ENCODE measurements at places on chromosomes 11 and 22.

DNA sequence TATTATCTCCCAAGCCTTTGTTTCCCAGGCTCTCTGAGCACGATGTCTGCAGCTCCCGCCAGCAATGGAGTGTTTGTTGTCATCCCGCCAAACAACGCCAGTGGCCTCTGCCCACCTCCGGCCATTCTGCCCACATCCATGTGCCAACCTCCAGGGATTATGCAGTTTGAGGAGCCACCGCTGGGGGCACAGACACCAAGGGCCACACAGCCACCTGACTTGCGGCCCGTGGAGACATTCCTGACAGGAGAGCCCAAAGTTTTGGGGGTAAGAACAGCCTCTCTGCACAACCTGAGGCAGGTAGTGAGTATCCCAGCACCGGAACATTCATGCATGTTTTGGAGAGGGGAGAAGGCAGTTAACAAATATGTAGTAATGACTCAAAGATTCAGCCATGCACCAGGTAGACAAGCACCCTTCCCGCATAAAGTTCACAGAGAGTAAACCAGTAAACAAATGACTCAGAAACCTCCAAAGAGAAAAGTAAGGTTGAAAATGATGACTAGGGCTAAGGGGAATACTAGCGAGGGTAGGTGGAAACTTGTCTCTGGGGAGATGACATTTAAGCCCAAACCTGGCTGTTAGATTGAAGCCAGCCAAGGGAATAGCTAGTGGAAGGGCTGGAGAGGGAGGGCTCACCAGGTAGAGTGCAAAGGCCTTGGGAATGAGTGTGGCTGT lies 7.2 kb downstream of the MS4A15 start:
- DNase-seq: no peak

DNA sequence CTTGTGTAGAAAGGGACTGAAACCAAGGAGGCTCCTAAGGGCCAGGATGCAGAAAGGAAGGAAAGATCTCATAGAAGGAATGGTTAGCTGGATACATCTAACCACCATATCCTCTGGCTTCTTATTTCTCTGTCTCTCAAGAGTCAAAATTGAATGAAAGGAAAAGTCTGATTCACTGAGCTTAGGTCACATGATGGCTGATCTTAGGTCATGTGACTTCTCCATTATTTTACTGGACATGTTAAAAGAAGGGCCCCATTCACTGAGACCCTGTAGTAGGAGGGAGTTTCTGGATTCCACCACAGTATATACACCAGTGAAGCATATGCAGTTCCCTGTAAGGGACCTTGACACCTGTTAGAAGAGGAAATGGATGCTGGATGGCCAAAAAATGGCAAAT lies 516.6 kb downstream of the NELL1 start:
- DNase-seq: no peak

GRCh38 chr11:91932151-91932821 lies 292.3 kb upstream of the FAT3 start:
- no peak for DNase-seq

- DNase-seq: no peak
These were observed 7.9 kb downstream of the ABTB2 start for GRCh38 chr11:34349882-34350281.

DNA sequence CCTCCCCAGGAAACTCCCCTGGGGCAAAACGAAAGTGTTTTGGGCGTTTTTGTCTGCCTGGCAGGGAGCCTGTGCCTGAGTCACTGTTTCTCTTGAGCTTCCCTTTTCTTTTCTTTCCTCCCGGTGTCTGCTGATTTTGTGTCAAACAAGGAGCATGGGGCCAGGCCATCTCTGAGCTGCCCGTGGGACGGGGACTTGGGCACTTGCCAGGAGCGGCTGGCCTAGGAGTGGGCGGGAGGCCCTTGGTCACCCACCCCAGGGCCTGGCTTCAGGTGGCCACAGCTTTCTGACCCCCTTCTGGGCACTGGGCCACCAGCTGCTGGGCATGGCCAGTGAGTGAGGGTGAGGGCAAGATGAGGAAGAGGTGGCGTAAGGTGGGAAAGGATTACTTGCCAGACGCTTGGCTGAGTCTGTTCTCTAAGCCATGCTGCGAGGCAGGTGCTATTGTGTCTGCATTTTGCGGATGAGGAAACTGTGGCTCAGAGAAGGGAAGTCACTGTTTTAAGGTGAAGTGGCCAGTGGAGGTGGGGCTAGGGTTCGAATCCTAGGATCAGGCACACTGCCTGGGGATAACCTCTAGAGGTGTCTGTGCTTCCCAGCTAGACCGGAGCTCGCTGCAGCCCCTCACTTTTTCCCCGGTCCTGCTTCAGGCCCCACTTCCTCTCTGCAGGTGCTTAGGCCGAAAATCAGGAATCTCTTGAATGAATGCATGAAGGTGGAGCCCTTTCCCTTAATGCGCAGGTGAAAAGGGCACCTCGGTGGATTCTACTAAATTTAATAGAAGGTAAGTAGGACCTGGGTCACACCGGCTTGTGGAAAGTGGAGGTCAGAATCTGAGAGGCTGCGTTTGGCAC lies 7.8 kb upstream of the NFAM1 start:
- no peak for DNase-seq

DNA sequence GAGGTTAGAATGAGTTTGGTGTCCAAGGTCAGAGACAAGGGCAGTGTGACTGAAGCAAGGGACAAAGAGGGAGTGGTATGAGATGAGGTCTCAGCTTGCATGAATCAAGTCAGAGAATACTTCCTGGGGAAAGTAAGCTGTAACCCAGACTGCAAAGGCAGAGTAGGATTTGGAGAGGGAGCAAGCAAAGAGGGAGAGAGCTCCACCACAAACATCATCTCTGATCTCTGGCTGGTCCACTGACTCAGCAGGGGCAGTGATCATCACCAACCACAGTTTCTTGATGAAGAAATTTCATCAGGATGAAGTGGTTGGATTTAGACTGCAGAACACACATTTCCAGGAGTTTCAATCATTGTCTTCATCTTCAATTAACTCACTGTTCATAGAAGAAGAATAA lies 54.9 kb upstream of the HMGXB4 start:
- DNase-seq: no peak

GRCh38 chr22:43277987-43278601 lies 65.1 kb downstream of the SCUBE1 start:
- no peak for DNase-seq

DNA sequence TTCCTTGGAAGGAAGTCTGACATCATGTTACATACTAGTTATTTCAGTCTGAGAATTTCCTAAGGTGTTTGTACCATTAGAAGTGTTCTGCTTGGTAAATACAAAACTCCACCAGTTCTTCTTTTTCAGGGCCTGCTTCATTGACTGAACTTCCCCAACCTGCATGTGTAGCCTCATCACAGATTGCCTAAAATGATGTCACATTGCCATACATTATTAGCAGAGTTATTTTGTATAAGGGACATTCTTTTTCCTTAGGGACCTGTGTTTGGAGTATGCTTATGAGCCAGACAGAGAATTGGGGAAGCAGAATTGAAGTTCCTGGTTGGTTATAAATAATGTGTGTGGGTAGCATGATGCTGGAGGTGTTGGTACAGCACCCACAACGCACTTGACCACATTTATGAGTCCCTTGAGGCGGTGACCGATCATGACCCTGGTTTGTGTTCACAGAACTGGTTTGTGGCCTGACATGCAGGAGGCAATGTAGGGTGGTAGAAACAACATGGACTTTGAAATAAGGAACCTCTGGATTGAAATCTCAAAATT lies 16.4 kb upstream of the MMP7 start:
- DNase-seq: no peak

DNA sequence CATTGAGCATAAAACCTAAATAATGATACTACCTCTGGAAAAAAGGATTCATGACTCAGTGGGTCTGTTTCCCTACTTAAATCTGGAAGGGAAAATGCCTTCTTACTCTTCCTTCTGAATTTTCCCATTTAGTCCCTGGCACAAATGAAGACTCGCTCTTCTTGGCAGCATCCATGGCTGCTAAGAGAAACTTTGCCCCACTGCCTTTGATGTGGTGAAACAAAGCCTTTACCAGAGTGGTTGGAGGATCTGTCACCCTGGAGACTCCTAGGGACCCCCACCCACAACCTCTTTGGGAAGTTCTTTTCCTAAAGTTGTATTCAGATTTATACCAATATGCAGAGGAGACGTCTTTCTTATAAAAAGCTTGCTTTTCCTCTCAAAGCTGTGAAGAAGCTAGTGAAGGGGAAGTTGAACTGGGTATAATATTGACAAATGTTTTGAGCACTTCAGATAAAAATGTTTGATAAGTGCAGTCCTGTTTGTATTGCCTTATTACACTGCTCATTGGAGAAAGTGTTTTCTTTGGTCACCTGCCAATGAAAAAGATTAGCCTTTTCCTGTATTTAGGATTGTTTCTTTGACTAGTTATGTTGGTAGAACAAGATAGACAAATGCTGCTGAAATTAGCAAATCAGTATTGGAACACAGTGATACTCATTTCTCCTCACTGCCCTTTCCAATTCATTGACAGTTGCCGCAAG lies 77.3 kb downstream of the ARFGAP2 start:
- DNase-seq: no peak

DNA sequence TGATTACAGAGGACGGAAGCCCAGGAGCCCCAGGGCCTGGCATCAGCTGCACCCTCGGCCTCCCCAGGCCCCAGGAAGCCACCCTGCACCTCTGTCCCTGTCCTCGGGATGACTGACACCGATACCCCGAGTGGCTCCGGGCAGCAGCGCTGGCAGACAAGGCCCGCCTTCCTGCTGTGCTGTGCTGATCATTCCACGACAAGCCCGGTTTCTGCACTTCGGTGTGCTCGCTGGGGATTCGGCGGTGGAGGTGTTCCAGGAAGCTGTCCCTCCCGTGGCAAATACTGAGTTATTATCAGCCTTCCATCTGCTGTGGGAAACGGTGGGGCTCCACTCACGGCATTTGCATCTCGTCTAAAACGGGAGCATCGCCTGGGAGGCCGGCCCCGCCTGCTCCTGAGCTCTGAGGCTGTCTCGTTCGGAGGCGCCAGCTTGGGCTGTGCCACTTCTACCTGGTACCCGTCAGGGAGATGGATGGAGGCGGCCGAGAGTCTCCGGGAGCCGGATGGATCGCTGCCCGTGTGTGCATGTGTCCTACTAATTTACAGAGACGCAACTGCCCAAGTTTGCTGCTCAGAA lies 506.1 kb downstream of the BRD1 start:
- no peak for DNase-seq

DNA sequence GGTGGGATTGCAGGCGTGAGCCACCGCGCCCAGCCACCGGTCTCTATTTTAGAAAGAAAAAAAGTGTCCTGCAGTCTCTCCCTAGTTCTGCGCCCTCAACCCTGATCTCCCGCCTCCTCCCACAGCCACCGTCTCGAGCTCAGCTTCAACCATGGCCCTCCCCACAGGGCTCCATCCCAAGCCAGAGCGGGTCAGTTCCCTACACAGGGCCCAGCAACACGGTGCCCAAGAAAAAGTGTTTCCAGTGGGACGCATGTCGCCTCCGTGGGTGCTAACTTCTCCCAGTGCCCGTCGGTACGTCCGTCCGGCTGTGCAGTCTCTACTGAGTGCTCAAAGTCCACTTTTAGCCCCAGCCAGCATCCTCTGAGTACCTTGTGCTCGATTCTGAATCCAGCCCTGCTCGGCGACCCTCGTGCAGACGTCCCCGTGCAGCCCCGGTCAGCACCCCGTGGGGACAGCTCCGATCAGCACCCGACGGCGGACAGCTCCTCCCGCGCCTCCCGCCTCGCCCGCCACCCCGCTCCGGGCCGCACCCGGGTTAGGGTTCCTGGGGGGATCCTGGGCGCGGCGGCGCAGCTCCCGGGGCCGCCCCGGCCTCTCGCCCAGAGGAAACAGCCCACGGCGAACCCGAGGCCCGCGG lies 657 bp upstream of the MAPK8IP2 start:
- DNase-seq: peak; percentile 87

DNA sequence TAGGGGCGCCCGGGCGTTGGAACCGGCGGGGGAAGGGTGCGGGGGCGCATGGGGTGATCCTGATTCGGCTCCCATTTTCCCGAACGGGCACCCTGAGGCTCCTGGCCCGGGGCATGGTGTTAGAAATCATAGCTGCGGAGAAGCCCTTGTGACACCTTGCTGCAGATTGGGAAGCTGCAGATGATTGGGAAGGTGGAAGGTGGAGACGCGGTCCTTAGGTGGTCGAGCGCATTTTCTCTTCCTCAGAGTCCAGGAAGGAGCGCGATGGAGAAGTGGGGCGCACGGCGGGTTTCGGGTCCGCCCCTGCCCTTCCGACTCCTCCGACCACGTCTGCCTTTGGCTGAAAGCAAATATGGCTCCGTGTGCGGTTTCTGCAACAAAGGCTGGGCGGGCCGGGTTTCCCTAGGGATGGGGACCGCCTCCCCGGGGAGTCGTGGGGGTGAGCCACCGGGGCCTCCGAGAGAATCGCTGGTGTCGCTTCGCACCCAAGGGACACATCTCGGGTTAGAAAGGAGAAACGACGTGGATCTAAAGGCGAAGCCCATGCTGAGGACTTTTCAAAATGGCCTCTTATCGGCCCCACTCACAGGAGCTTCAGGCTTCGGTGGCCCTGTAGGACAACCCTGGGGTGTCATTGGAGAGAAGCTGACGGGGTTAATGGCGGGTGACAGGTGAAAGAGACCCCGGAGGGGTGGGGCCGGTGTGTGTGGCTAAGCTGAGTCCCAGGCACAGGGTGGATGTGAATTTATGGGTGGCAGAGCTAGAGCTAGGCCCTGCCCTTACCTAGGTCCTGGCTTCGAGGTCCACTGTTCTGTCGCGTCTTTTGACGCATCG lies 707 bp upstream of the FTH1 start:
- peak; percentile 75 for DNase-seq

DNA sequence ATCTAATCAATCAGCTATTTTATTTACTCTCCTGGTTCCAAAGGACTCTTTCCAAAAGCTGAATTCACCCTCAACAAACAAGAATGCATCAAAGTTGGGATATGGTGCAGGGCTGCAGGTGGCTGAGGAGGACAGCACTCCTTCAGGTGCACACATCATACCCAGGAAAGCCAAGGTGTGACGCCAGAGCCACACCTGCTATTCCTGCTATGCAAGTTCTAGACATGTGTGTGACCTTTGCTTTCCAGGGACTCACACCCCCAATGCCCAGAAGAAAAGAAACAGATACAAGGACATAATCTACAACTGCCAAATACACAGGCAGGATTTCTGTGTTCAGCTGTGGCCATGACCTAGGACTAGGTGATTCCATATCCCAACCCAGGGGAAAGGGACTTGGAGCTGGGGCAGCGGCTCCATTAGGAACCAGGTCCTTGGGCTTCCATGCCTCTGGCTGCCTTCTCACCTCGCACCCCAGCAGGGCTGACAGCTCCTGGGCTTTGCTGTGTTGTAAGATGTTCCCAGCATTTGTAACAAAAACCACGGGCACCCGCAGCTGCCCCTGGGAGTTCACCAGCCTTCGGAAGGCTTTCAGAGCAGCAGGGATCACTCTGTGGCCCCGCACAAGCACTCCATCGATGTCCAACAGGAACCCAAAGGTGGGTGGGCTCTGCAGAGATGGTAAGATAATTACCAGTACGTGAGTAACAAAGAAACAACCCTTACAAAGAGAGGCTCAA lies 9.8 kb downstream of the HDHD5 start:
- no peak for DNase-seq

GRCh38 chr11:28009388-28009787 lies 98.6 kb downstream of the KIF18A start:
- DNase-seq: no peak

DNA sequence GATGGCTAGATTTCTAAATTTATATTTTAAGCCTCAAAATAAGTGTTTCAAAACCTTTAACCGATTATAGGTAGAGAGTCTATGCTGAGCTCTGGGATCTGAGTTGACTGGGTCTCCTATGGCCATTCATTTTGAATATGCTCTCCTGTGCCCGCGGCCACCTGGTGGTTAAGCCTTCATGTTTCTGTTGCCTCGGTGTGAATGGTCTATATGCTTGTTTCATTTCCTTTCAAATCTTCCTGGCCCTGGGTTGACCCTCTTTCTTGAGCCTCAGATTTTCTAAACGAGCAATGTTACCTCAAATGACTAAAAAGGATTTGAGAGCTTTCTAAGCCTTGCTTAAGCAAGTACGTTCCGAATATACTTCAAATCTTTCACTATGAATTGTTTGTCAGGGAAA lies 789.4 kb upstream of the KIRREL3 start:
- DNase-seq: no peak

Measured in activated naive CD8-positive, alpha-beta T cell treated with anti-CD3 and anti-CD28 coated beads, Interleukin-2, amount 10 ng/mL, durations not matched to agents 7 days and 5 days (primary cell).